Thymus (tissue), 14 donors: ENCODE measurements at places on chromosomes 2 and 18. TPM values are rescaled to one million over a fixed set of nuclear protein-coding genes. Genes with fewer than 3 reads are reported as not detected.
A peak's percentile ranks its signal among the peaks of the same experiment; 100 is the strongest.

Gene ASPRV1
- polyA plus RNA-seq: 7.1 TPM

Gene PIEZO2
- 1.5 TPM for polyA plus RNA-seq

DNA sequence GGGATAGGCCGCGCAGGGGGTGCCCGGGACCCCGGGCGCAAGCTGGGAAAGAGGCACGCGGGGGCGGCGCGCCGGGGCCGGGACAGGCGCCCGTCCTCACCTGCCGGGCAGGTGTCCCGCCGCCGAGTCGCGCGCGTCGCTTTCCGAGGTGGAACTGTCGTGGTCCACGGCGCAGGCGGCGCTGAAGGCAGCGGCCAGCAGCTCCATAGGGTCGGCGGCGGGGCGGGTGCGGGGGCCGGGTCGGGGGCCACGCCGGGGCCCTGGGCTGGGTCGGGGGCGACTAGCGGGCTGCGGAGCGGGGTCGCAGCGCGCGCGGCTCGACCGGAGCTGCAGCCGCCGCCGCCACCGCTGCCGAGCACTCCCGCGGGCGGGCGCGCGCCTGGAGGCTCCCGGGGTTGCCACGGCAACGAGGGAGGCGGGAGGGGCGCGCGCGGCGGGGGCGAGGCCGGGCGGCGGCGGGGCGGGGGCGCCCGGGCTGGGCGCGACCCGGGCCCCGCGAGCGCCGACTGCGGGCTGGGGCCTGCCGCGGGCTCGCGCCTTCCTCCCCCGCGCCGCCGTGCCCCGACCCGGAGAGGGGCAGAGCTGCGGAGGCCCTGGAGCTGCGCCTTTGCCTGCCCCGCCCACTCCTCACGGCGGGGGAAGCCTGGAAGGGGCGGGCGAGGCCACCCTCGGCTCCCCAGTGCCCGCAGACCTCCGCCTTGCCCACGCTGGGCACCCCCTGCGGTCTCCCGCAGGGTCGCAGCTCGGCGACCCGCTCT is 57.9 kb downstream of the SNORC start:
- DNase-seq: peak; percentile 5

- no peak for DNase-seq
Observed at GRCh38 chr2:236685361-236685760, 115.7 kb downstream of the ACKR3 start.

DNA sequence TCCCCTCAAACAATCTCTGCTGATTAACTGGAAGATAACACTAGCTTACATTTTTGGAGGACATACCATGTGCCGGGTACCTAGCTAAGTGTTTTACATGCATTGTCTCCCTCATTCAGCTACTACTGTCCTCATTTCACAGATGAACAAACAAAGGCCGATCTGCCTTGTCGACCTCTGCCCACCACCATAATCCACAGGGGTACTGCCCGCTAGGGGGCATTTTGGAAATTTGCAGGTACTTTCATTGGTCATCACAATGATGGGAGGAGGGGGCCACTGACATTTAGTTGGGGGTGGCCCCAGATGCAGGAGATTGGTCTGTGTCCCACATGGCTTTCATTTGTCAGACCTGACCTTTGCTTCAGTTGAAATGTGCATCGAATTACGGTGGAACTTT is 3.9 kb upstream of the TMEM163 start:
- DNase-seq: no peak

- no peak for DNase-seq
Observed at GRCh38 chr2:21754164-21754788, 630.5 kb downstream of the TDRD15 start.

- DNase-seq: no peak
Observed at GRCh38 chr2:215410932-215411285, 25.0 kb downstream of the FN1 start.

DNA sequence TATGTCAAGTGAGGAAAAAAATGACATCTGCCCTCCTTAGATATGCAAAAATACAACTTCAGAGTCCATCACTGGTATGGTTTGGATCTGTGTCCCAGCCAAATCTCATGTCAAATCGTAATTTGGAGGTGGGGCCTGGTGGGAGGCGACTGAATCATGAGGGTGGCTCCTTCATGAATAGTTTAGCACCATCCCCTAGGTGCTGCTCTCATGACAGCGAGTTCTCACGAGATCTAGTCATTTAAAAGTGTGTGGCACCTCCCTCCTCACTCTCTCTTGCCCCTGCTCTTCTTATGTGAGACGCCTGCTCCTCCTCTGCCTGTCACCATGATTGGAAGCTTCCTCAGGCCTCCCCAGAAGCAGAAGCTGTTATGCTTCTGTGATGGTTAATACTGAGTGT is 5.9 kb upstream of the PSMA8 start:
- no peak for DNase-seq

GRCh38 chr2:196589419-196589818 is 50.1 kb upstream of the CCDC150 start:
- no peak for DNase-seq

DNA sequence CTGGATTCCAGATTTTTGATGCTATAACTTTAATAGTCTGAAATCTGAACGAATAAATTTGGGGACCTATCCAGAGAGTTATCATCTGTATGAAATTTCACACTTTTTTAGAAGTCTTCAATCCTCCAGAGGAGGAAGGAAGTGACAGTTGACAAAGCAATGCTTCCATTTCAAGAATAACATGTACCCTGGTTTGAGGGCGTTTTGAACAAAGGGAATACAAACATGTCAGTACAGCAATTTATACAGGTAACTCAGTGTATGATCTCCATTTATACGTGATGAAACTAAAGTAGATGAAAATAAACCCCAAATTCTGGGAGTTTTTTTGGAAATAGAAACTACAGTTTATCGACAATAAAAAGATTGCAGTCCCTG is 42.2 kb downstream of the CIB4 start:
- DNase-seq: peak; percentile 44

GRCh38 chr2:164145093-164145987 is 409.5 kb upstream of the FIGN start:
- DNase-seq: no peak
